ENCODE measurements at places on chromosomes 12 and 14.

DNA sequence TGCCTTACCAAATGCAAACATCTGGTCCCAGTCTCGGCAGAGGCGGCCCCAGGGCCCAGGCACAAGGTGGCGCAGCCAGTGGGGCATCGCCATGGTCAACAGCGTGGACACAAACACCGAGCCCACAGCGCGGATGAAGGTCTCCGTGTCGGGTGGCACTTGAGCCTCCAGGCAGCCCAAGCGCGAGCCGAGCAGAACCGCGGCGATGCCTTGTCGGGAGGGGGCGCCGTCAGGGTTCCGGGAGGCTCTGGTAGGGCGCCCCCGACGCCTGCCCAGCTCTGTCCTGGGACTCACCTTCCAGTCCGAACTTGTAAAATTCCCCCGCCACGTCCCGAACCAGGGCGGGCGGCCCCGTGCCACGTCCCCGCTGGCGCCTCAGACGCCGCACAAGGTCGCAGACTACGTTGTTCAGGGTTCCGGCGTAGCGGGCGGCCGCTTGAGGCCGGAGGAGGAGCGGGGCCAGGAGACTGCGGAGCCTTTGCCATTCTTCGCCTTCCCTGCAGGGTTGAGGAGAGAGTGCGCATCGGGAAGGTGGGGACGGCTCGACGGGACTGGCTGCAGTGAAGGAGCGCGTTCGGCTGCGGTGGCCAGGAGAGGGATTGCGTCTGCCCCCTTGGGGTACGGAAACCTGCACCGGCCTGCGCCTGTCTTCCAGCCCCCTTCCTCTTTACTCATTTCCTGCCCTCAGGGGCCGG is 1.7 kb downstream of the CYP27B1 start:
- peak; percentile 74 for DNase-seq

DNA sequence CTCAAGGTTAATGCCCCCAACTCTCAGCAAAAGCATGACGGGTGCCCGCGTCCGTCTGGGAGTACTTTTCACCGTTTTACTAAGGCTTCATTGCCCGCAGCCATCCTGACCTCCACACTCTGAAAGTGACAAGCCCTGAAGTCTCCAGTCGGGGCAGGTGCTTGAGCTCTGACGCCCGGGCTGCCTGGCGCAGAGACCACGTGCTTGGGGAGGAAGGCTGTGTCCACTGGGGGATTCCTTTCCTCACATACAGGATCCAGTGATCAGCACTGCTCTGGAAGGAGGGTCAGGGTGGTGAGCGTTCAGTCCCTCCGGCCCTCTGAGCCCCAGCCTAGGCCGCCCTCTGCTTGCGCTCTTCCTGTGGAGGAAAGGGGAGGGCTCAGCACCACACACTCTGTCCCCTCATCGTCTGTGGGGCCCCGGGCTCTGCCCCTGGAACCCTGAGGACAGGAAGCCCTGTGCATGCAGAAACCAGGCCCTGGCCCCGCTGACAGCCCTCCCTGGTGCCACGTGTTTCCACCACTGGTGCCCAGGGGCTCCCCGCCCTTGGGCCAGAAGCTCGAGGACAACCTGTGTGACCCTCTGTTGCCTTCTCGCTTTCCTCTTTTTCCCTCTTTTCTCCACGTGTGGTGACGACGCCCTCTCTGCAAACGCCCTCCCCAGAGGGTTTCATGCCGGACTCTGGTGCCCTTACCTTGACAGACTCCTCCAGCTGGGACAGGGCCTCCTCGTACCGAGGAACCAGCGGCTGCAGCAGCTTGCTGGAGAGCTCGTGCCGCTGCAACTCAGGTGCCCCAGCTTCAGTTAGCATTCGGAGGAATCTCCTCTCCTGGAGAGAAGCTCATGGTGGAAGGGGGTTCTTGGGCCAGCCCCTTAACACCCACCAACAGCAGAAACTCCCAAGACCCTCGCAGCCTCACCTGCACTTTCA is 4.9 kb downstream of the DDX51 start:
- no peak for DNase-seq

DNA sequence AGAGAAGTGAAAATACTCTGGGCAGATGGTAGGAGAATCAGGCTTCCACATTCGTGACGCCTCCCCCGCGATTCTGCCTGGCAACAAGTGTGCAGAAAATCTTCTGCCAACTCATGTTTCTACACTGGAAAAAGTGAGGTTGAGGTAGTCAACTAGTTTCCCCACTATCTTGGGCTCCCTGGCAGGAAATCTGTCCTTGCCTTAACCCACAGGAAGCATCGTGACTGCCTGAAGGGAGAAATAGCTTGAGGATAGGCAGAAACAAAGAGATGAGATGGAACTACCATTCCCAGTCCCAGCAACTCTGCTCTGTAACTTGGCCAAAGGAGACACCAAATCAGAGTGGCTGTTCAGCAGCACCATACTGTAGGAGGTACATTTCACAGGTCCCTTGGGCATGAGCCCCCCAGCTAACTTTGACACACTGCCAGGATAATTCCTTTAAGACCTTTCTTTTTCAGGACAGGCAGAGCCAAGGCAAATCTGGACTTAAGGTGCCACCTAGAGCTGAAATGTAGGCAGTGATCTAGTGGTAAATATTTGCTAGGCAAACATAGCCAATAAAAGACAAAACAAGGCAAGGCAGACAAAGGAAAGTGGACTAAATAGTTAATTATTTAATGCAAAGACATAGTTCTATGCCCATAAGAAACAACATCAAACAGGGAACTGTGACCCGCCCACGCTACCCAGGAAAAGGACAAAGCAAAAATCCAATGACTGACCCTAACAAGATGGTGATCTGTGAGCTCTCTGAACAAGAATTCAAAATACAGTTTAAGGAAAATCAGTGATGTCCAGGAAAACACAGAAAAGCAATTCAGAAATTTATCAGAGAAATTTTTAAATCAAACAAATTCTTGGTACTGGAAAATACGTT is 205.1 kb downstream of the PTPRO start:
- DNase-seq: peak; percentile 5

DNA sequence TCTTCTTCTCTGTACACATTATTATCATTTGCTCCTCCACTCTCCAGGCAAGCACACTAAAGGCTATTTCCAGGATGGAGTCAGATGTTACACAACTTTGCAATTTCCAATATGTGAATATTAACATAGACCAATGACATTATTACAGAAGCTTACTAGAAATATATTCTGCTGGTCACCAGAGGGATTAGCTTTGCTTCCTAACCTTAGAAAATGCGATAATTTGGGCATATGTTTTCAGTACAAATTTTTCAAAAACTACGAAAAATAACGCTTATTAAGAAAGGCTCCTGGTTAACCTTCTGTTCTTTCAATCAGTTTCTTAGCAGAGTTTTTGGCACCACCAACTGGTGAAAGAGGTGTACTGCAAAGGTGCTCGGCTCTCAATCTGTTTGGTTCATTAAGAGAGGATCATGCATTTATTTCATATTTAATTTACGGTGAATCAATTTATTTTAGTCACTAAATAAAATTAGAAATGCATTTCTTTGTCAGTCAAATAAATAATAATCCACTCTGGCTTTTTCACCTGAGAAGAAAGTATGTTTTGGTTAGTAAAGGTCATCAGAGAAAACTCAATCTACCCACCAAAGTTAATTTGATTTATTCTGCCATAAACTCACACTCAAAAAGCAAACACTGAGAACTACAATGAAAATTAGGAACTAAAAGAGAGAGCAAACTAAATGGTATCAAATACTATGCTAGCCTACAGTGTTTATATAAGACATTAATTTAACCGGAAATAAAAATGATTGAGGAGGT is 39.2 kb downstream of the EFCAB11 start:
- DNase-seq: peak; percentile 71

- DNase-seq: no peak
Measured at GRCh38 chr12:89661706-89662330, 46.8 kb downstream of the ATP2B1 start.

DNA sequence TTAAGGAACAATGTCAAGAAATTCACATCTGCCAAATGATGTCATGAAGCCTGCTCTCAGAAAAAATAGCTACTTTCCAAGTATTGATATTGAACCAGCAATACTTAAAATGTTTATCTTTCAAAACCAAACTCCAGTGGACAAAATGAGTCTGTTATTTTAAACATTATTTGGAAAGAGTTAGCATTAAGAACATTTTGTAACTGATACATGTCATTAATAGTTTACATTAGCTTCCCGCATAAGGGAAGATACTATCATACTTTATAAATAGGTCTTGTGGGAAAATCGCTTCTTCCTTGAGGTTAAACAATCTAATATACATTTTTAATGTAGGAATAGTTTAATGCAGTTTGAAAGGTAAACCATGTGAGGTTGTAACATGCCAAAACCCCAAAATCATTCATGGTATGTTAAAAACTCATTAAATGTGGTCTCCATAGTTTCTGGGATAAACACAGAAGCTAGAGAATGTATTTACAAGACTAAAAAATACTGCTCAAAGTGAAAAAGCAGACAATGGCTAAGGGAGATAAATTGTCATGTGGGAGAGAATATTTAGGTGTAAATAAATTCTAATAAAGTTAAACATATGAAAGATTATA is 73.4 kb upstream of the ATP2B1 start:
- DNase-seq: no peak
